ENCODE measurements at places on chromosomes 6 and 20.

- no peak for DNase-seq
These were observed 37.7 kb upstream of the RAB22A start for GRCh38 chr20:58271606-58272351.

DNA sequence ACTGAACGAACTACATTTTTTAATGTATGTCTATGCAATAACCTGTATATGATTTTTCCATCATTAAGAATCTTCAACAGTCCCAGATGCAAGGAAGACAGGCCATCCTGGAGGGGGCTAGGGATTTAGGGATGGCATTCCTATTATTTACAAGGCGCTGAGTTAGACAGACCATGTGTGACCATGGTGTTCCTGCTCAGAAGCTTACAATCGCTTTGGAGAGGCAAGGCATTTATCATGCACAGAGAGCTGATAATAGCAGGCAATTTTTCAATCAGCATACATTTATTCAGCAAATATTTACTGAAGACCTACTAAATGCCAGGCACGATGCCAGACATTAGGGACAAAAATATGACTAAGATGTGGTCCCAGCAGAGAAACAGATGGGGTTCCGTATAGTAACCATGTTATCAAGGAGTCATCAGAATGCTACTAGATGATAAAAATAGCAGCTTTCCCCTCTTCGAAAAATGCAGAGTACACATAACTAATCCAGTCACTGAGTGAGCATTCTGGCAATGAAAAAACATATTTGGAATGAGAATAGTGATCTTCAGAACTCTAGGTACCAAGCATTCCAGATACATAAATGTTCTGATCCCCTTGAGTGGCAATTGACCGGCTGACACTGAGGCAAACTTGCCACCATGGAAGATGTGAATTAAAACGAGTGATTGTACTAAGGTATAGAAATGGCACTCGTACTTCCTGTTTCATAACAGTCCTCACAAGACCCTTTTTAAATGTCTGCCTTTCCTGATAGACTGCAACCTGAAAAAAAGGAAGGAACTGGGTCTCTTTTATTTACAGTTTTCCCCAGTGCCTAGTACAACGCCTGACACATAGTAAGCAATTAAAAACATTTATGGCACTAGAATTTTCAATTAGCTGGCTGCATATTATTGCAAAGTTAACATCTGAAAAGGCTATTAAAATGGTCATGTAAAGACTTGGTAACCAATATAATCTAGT is 135.7 kb downstream of the ATXN1 start:
- DNase-seq, result no peak

DNA sequence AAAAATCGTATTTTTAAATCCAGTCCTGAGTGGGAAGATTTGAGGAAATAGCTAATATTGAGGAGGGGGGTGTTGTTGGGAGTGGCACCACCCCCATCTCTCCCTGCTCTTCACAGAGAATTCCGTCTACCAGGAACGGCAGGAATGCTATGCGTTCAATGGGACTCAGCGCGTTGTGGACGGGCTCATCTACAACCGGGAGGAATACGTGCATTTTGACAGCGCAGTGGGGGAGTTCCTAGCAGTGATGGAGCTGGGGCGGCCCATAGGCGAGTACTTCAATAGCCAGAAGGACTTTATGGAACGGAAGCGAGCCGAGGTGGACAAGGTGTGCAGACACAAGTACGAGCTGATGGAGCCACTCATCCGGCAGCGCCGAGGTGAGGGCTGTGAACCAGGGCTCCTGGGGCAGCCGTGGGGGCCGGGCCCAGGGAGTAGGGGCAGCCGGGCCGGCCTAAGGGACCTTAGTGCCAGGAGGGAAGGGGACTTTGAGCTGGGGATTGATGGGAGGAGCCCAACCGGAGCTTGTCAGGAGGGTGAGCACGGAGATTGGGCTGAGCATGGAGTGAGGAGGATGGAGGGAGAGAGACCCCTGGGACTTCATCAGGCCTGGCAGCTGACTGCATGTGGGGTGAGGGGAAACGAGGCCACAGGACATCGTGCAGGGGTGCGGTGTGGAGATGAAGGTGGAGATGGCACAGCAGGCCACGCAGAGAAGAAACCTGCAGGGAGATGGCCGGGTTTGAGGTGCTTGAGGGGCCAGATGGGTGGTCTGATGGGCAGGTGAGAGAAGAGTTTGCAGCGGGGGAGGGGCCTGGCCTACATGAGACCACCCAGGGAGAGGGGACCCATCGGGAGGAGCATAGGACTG is 41.3 kb downstream of the HLA-DPB1 start:
- no peak for DNase-seq

GRCh38 chr6:131159578-131159977 is 24.3 kb downstream of the AKAP7 start:
- no peak for DNase-seq

DNA sequence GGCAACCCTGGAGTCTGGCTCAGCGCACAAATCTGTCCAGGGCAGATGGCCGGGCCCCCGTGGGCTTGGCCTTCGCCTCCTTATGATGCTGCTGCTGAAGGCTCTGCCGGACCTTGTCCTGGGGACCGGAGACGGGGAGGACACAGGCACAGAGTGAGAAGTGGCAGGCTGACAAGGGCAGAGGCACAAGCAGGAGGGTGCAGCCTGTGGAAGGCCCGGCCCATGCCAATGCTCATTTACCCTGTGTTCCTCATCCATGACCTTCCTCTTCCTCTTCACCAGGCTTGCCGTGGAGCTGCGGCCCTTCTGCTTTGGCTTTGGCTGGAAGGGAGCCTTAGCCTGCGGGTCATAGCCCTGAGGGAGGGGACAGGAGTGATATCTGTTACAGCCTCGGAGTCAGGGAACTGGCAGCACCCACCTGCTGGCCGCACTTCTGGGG is 2.4 kb downstream of the B3GALT4 start:
- DNase-seq, result no peak

GRCh38 chr6:90464507-90464906 is 122.4 kb downstream of the MAP3K7 start:
- no peak for DNase-seq

DNA sequence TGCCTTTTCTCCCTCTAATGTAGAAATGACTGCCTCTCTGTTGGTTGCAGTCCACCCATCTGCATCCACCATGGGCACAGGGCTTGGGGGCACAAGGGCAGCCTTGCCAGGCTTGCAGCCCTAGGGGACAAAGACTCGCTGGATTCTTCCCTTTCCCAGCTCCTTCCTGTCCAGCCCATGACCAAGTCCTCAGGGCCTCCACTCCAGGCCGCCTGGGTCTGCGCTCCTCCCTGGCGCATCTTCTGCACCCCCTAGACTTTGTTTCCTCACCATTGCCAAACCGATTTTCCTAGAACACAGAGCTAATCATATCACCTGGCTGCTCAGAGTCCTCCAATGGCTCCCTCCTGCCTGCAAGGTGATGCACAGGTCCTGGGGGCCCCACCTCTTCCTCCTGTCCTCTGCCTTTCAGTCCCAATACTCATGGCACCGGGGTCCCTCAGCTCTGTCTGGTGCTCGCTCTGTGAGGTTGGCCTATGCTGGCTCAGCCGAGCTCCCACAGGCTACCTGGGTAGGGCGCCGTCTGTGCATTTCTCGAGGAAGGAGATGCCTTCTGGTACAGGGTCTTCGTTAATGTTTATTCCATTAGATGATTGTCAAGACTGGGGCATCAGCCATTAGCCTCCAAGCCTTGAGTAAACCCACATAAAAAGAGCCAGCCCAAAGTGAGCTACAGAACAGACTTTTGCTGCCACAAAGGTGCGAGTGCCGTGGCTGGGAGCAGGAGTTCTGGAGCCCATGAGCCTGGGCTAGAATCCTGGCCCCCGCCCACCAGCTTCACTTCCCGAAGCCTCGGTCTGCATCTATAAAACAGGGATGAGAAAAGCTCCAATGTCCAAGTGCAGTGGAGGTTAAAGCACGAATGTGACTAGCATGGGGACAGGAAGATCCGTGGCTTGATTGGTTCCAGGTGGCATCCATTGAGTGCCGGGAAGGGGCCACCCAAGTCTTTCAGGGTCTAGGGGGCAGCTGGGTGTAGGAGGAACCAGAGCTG is 17.7 kb downstream of the PSMG4 start:
- DNase-seq, result no peak

DNA sequence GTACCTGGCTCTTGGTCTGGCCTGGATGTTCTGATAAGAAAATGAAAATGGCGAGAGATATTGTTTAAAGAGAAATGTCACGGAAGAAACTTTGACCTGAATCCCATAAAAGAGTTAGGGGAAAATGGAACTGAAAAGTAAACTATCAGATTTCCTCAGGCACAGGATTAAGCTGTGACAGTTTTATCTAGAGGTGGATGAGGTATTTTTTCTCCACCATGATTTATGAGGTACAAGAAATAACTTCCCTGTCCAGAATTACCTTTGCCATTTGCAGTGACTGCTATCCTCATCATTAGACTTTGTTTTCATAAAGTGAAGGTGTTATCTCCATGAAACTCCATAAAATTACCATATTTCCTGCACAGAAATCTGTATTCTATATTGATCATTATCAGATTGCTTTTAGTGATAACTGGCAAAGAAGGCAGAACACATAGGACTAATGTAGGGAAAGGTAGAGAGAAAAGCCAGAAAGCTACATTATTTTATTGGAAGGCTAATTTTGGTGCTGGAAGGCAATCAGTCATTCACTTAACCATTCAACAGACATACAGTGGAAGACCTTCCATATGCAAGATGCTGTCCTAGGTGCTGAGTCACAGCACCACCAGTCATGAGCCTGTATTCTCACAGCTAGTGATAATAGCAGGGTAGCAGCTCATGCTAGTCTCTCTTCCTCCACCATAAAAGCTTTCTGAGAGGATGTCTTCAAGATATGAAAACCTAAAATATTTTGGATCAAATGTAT is 427.3 kb upstream of the CITED2 start:
- no peak for DNase-seq

DNA sequence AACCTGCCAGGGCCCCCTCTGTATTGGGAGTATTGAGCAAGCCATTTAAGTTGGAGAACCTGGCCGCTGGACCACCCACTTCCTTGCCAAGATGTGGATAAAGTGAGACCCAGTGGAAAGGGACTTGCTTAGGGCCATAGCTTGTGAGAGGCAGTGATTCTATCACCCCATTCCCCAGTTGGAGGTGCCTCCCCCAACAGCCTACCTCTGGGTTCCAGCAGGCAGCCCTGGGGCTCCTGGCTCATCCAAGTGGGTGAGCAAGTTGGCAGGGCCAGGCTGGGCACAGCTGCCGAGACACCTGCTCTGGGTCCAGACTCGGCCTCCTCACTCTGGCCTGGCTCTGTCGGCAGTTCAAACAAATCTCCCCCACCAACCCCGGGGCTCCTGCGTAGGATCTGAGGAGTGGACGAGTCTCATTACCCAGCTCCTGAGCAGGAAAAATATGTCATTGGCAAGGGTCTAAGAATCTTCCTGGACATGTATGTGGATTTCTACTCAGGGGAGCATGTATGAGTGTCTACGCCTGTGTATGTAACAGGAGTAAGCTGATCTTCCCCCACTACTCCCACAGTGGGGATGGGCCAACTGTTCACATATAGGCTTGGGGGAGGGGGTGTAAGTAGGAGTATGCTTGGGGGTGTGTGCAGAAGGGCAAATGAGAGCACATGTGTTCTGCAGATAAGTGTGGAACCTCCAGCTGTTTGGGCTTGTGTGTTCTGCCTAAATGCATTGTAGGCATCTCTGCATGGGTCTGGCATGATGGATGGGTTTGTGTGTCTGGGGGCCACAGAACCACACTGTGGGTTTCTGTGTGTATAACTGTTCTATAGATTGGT is 1.9 kb downstream of the ID1 start:
- DNase-seq, result no peak

- DNase-seq, result no peak
These were observed 15.6 kb downstream of the RRBP1 start for GRCh38 chr20:17666481-17666880.

- no peak for DNase-seq
These were observed 12.5 kb upstream of the PANK2 start for GRCh38 chr20:3876676-3877075.

DNA sequence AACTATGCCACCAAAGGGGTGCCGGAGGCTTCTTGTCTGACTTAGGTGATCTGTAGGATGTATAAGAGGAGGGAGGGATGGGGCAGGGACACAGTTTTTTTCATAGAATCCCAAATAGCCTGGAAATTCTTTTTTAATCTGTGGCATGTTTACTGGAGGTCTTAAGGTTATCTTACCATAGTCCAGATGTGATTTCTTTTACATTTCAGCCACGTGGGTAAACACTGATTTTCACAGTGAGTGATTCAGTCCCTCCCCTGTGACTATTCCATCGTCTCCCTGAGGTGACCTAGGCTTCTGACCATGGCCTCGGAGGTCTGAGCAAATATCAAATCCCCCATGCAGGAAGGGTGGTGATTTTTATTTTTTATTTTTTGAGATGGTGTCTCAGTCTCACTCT is 67.7 kb downstream of the AKAP12 start:
- no peak for DNase-seq

DNA sequence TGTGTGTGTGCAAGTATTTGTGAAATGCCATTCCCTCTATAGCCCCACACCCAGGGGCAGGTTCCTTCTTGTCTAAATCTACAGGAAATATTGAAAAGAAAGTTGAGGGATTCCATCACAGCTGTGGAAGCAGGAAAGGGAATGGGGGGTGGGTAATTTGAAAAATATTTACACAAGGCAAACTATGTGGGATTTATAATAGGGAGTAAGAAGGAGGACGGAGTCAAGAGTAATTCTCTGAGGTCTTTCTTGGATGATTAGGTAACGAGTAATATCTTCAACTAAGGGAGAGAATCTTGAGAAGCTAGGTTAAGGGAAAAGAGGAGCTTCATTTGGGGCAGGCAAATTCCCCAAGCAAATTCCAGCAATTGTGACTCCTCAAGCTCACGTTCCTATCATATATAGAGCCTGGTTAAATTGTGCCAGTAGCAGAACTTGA is 113.5 kb upstream of the SGK1 start:
- DNase-seq, result no peak

GRCh38 chr6:49923826-49924225 is 40.1 kb downstream of the DEFB114 start:
- DNase-seq, result no peak

DNA sequence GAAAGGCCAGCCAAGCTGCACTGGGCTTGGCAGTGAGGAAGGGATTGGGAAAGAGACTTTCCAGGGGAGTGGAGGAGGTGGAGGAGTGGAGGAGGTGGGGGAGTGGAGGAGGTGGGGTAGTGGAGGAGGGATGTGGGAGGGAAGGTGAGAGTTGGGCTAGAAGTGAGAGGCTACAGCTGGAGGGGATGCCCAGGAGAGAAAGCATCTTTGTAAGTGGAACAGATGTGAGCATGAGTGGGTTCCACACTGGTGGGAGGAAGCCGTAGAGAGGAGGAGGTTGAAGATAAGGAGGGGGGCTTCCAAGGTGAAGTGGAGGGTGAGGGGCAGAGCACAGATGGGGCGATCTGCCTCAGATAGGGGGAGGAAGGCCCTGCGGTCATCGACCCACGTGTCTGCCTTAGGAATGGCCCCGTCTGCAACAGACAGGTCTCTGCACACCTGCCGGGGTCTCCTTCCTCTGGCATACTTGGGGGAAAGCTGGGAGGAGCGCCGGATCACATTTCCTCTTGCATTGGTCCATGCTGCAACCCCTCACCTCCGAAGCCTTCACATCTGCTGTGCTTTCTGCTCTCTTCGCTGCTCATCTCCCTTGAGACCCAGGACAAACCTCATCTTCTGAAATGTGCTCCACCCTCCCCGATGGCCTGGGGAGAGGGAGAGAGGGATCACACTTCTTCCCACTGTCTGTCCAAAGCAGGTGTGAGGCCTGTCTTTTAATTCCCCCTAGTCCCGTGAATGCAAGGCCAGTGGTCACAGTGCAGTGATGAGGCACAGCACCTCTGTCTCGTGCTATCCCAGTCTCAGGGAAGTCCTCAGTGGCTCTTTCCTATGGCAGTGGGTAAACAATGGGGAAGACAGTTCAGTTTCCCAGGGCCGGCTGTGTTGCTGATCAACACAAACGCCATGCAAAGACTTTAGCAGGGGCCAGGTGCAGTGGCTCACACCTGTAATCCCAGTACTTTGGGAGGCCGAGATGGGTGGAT is 48.6 kb upstream of the SNX9 start:
- no peak for DNase-seq
